ENCODE measurements at places on chromosomes 6 and 20.

DNA sequence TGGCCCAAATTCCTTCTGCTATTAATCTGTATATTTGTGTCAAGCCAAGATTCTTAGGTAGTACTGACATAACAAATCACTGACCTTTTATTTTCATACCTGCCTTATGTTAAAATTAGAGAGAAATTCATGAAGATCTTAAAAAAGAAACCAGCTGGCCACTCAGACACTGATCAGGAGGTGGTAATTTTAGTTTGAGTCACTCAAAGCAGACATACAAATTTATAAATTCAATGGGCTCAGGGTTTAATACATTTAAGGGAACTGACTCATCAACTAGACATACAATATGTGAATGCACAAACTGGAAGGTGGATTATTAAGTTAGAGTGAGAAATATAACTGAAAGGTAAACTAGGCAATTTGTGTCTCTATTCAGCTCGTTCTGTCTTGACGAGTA, 711.9 kb upstream of the EYS start:
- no peak for DNase-seq

GRCh38 chr6:158863646-158864045, 44.5 kb upstream of the EZR start:
- DNase-seq: no peak

DNA sequence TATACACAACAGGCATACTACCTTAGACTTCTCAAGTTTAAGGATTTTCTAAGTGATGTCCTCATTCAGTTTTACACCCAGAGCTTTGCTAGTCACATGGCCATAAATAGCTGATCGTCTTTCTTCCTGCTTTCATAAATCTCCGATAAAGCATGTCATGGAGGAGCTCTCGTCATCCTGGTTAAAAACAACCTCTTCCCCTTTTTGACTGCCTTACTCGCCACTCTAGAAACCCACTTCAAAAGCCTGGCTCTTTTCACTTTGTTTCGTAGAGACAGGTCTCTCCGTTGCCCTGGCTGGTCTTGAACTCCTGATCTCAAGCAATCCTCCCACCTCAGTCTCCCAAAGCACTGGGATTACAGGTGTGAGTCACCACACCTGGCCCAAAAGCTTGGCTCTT, 67.0 kb upstream of the SMIM29 start:
- DNase-seq: no peak

DNA sequence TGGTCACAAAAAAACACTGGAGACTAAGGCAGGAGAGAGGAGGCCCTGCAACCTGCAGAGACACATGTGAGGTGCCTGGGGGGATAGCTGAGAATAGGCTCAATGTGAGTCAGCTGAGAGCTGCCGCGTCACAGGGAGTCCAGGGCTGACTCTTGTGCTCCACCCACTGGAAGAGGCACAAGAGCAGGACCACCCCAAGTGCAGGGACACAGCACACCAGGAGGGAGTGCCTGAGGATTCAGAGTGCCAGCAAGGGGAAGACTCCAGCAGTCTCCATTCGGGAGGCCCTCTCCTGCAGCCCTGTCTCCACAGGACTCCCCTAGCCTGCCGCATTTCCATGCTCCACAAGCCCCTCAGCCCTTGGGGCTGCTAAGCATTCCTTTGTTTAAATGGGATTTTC, 105.5 kb downstream of the HUS1B start:
- DNase-seq: no peak

GRCh38 chr6:145844933-145845540, 30.4 kb upstream of the FBXO30 start:
- DNase-seq: no peak

DNA sequence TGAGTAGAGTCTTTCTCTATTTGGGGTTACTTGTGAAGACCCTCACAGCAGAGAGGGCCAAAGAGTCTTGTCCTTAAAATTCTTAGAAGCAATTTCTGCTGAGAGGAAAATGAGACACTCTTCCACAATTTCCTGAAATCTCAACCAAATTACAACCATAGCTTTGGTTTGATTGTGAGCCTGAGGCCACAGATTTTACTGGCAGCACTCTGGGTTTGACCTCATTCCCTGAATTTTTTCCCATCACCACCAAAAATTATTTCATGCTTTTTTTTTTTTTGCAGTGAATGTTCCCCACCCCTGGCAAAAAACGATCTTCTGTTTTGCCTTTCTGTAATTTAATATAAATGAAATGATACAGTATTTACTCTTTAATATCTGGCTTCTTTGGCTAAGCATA, 125.5 kb downstream of the THEMIS start:
- no peak for DNase-seq

GRCh38 chr6:37906121-37906520, 86.6 kb downstream of the ZFAND3 start:
- DNase-seq: no peak

DNA sequence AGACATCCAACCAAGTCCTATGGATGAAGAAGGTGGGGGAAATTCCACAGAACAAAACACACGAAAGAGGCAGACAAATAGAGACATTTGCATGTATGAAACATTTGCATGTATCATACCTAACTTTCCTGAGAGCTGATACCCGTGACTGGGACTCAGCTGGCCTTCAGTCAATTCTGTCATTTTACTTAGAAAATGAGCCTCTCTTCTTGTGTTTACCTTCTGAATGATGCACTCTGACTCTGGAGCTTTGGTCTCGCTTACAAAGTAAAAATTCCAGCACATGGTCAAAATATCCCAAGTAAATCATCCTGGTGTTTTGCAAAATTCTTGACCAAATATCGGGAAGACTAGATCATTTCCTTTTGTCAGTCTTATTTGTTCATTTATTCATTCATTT, 46.9 kb downstream of the MMUT start:
- DNase-seq: no peak

DNA sequence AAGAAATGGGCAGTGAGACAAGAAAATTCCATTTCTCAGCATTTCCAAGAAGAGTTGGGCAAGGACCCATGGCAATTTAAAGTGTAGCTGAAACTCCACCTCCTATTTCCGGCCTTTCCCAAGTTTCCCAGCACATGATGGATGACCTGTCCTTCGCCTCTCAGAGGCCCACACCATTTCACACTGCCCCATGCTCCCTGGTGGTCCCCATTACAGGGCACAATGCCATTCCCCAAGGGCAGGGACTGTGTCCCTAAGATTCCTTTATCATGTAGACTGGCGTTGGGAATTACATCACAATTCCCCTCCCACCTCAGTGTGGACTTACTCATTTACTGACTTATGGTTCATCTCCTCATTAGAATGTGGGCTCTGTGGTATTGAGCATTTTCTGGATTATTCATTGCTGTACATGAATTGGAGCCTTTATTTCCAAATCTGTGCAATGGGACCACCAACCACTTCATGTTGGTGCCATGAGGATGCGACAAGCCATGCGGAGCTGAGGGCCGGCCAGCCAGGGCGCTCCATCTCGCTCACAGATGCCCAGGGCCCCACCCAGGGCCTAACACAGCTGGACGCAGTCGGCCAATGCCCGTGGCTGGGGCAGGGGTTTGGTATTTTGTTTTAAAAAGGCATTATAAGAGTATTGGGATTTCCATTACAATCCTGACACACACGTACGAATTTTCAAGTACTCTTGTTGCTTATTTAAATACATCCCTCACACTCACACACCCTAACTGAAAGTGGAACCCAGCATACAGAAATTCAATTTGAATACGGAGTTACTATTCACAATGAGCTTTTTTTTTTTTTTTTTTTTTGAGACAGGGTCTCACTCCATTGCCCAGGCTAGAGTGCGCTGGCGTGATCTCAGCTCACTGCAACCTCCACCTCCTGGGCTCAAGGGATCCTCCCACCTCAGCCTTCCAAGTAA, 5.4 kb downstream of the ACSS1 start:
- no peak for DNase-seq

DNA sequence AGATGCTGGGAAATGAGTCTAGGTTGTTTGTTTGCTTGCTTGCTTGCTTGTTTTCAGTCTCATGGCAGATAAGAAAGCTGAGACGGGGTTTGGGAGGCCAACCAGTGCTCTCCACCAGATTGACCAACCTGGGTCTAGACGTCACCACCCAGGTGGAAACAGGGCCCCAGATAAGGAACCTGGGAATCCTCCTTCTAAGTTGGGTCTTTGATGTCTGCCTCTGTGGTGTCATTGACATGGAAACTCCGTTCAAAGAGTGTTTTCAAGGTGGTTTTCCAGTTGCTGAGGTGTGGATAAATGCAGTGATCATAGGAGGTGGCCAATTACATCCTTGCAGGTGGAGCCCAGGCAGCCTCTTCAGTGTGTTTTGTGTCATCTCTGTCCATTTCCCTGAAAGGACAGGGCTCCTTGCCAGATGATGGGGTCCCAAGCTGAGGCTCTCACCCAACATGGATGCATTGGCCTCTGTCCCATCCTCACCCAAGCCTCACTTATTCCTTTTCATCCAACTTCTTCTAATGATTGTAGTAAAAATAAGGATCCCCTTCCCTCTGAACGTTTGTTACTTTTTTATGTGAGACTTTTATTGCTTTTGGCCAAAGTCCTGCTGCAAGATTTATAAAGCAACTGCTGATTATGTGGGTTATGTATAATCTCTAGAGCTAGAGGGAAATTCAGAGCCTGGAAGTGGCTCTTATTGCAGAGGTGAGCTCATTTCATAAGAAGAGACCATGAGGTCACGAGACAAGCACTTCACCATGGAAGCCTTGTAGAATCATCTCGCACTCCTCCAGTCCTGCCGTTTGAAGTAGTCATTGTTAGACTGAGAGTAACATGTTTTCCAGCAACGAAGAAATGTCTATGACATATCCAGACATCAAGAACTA, 32.0 kb upstream of the SYNDIG1 start:
- no peak for DNase-seq

GRCh38 chr6:134223796-134224420, 94.0 kb downstream of the SGK1 start:
- no peak for DNase-seq

DNA sequence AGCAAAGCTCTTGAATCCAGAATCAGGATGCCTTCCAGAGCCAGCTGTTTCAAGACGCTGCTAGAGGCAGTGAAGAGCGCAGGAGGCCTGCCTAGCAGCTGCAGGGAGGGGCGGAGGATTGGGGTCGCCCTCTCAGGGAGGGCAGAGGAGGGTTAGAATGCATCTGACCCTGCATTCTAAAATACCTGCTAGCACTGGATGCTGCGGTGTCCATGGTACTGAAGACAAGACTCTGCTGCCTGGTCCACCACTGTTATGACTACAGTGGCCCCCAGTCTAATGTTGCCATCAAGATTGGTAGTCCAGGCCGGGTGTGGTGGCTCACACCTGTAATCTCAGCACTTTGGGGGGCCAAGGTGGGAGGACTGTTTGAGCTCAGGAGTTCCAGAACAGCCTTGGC, 193.7 kb upstream of the PROKR2 start:
- DNase-seq: no peak

GRCh38 chr6:124676033-124676432, 286.2 kb upstream of the RNF217 start:
- no peak for DNase-seq

- DNase-seq: no peak
Observed at GRCh38 chr6:144654506-144654905, 369.4 kb downstream of the UTRN start.

GRCh38 chr6:13874191-13874549, 50.6 kb upstream of the RNF182 start:
- DNase-seq: no peak

DNA sequence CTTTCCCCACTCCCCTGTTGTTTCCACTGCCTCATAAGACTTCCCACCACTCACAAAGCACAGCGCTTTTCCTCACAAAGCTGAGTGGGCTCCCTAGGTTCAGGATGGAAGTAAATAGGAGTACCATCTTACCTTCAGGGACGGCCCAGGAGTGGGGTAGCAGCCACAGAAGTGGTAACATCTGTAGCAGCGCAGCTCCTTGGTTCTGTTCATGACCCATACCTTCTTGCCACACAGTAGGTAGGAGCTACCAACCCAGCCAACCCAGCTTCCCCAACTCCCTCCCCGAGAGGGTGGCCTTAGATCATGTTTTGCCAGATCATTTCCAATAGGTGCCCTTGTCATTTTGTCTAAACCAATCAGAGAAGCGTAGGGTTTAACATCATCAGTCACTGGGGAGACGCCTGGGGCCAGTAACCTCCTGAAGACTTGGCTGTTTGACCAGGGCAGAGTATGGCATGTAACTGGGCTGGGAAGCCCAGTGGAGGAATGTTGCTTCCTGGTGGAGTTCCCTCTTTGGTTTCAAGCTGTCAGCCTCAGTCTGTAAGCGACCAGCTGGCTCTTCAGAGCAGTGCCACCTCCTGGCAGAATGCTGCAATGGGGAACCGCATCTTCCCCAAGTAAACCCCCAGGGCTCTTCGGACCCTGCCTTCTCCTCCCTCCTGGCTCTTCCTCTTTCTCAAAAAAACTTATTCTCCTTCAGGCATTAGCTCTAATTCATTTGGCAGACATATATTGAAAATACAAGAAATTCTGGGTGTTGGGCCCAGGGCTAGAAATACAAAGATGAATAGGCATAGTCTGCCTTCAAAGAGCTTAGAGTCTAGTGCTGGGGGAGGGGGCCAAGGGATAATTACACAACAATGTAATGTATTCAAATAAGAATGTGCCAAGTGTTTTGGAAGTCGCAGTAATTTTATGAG, at the start of gene HLA-DMA:
HLA-DMA (minus strand) TSS at position 281 of the 923 bp plus-strand sequence; CDS start at position 220, 61 bp downstream.
- no peak for DNase-seq

GRCh38 chr6:85792254-85792653, 149.6 kb upstream of the SYNCRIP start:
- no peak for DNase-seq

DNA sequence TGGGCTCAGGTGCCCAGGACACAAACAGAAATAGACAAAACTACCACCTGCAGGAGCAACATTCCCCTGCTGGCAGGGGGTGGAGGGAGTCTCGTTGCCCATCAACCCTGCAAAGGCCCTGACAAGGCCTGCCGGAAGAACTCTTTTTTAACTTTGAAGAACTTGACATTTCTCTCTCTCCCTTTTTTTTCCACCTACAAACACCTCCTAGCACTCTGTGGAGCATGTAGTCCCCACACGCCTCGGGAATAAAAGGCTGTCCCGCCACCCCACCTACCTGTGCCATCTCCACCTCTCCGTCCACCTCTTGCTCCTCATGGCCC, 54.8 kb downstream of the GNAS-AS1 start:
- DNase-seq: no peak

DNA sequence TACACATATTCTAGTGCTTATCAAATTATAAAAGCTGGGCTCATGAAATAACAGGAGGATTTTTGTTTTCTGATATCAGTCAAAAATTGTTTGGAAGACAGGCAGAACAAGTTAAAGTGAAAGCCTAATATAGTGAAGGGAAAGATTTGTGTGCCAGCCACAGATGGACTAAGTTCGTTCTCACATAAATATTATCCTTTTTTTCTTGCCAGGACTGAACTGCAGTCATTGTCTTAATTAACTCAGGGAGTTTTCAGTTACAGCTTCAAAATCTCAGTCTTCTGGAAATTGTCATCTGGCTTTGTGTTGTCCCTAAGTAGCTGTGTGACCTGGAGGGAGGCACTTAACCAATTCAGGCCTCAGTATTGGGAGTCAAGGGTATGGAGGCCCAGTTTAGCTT, 40.7 kb downstream of the PLCB4 start:
- DNase-seq: no peak

DNA sequence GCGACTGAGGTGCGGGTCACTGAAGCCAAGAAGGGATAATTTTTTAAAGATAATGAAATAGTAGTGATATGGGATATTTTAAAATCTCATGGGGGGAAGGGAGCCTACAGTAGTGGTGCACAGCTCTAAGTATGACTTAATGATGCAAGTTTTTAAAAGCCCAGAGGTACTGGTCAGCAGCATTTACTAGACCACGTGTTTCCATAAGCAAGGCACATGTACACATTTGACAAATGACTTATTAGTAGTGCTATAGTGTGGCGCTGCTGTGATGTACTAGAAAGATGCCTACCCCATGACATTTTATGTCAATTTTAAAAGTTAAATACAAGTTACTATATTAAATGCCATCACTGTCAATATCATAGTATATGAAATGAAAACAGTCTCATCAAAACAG, 7.5 kb upstream of the LINC00237 start:
- DNase-seq: no peak

All from stimulated activated CD8-positive, alpha-beta memory T cell treated with anti-CD3 and anti-CD28 coated beads, Interleukin-4, amount 100 ng/mL, for 1 hour (primary cell).